Activated naive CD8-positive, alpha-beta T cell treated with anti-CD3 and anti-CD28 coated beads for 36 hours (primary cell): ENCODE measurements at places on chromosomes 7 and 10.
A peak's percentile ranks its signal among the peaks of the same experiment; 100 is the strongest.

GRCh38 chr10:69703766-69704630 lies 74.0 kb downstream of the FAM241B start:
- DNase-seq: no peak

GRCh38 chr10:20892011-20892585 lies 5.0 kb downstream of the NEBL start:
- DNase-seq: no peak

- DNase-seq: peak; percentile 17
These were observed 82.4 kb upstream of the NME8 start for GRCh38 chr7:37765872-37766525.

- DNase-seq: no peak
These were observed 72.6 kb downstream of the ITGB8 start for GRCh38 chr7:20403331-20403730.

DNA sequence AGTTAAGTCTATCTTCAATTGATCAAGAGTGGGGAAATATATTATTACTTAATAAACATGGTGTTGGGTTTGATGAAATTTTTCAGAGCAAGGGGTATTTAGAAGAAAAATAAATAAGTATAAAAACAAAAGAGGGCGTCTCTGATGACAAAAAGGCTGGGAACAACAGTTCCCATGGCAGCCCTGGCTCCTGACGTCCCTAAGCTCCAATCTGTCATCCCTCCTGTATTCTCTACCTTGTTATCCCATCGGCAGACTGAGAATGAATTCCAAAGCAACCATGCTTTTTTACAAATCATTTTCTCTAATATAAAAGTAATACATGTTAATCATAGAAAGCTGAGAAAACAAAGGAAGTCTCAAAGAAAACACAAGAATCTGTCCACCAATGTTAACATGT lies 55.5 kb downstream of the SORBS1 start:
- DNase-seq: no peak

- DNase-seq: no peak
These were observed 123.9 kb downstream of the COL26A1 start for GRCh38 chr7:101486433-101487104.
